Activated effector memory CD4-positive, alpha-beta T cell treated with Interleukin-2 at 50 U/mL for 16 hours (primary cell): ENCODE measurements at places on chromosomes 5 and 9.

DNA sequence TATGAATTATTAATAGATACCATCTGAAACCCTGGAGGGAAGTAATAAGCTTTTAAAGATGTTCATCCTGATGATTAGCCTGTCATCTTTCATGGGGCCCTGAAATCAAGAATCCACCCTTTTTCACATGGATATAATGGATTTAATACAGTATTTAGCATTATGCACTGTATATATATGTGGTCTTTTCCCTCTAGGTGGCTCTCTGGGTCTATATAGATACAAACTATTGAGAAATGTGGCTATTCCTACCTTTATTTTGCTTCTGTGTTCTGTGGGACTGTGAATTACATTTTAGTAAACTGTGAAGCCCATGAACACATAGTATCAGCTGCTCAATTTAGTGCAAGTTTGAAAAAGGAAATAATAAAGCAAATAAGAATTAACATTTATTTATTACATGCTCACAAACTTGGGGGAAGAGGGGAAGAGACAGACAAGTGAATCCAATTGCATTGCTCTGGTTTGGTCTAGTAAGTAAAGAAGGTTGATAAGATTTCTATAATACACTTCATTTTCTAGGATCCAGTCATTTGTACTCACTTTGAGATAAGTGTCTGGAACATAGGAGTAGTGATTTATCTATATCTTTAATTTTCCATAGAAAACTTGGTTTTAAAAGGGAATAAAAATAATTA lies 112.2 kb downstream of the SCAMP1 start:
- DNase-seq, result no peak

- DNase-seq, result no peak
These were observed 28.4 kb upstream of the LRRC19 start for GRCh38 chr9:27033815-27034403.

- DNase-seq, result no peak
These were observed 138.8 kb downstream of the LRRC70 start for GRCh38 chr5:62717301-62717933.

DNA sequence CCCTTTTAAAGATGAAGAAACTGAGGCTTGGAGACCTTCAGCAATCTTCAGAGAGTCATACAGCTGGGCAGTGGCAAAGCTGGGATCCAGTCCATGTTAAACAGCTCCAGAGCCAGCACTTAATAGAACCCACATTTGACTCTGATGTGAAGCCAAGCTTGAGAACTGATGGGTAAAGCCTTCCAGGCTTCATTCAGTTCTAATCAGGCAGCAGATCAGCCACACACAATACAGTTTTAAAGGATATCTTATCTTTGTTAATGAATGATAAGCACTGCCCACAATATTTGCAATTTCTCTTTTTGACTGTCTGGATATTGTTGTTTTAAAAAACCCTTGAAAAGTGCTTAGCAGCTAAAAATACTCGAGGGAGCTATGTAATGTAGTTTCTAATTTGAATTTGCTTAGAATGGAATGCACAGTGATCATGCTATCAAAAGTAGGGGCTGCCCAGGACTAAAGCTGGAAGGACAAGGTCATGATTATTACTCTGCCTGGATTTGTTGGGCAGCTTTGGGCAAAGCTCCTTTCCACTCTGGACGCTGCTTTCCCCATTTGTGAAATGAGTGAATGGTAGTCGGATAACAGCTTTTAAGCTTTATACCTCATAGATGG lies 31.3 kb upstream of the HTR4 start:
- DNase-seq, result no peak

DNA sequence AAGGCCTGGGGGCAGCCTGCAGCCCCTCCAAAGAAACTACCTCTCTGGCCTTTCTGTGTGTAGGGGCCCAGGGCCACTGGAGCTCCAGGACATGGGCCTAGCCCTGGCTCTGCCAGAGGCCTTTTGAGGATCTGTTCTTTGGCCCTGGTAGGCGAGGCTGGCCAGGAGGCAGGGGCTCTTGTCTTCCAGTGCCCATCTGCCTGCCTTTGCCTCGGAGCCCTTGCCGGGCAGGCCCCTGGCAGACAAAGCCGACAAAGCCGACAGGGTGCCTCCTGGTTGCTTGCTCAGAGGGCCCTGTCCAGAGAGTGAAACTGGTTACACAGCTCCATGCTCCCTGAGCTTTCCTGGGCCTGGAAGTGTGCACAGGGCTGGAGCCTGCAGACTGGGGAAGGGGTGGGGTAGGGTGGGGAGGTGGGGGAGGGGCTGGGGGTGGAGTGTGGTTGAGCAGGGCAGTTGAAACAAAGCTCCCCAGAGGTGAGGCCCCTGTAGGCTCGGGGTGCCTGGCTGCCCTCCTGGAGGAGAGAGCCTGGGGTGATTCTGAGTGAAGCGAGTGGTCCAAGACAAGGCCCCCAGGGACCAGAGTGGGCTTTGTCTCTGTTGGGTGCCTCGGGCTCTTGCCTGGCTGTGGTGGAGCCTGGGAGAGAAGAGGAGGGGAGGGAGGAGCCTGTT lies 29.3 kb downstream of the PTPA start:
- DNase-seq, result no peak

DNA sequence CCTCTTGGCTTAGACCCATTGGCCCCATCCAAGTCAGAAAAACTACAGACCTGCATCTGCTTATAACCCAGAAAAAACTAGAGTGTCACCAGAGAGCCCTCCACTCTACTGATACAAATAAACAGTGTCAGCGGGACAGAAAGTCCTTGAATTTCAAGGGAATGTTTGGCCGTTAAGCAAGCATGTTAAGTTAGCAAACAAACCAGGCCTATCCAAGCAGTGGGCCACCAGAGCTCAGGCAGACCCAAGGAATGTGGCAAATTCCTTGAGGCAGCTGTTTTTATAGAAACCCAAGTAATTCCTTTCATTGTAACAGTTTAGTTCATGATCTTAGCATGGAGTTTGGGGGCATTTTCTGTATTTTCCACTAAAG lies 70.9 kb downstream of the PRLR start:
- DNase-seq, result no peak

- DNase-seq, result no peak
These were observed 86.1 kb upstream of the NFIB start for GRCh38 chr9:14399756-14400657.

DNA sequence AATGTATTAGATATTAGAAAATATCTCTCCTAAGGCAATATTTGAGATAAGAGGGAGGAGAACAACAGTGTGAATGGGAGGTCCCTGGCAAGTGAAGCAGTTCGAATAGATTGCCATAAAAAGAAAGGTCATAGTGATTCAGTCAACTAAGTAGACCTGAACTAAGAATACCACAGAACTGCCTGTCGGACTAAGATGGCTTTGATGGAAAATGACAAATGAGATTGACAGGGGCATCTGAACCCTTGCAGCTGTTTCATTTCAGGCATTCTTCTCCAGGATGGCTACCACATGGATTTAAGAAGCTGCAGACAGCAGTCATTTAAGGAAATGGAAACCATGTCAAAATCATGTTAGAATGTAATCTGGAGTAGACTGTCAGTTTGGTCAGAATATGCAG lies 308.4 kb upstream of the MEF2C start:
- DNase-seq, result no peak

DNA sequence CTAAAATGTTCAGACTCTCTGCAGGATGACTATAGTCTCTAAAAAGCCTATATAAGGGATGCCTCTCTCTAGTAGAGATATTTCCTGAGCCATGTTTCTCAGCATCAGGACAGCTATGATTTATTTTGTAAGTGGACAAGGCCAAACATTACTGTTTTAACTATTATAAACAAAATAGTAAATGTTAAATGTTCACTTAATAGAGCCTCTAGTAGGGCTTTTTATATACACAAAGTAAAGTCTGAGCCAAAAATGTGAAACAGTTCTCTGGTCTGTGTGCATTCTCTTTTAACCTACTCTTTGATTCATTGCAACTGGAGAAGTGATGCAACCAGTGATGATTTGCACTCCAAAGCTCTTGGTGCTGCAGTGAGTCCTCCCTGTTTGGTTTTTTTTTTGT lies 220.5 kb downstream of the GDNF start:
- DNase-seq, result no peak

GRCh38 chr5:1019001-1019905 lies 10.7 kb downstream of the NKD2 start:
- DNase-seq, result no peak
